ENCODE measurements at places on chromosomes 16 and 17. TPM values are rescaled to one million over a fixed set of nuclear protein-coding genes. Genes with fewer than 3 reads are reported as not detected.

- H3K27me3 ChIP-seq = no peaks in the 10 kb centered on the region
- H3K27ac ChIP-seq = no peak overlapping the region
- no peak overlapping the region for H3K4me3 ChIP-seq
- peaks cover 5% of the 10 kb centered on the region for H3K36me3 ChIP-seq
- no peak for DNase-seq
- peaks cover 43% of the 10 kb centered on the region for H3K4me1 ChIP-seq
Measured at GRCh38 chr16:53945996-53946395, 242.0 kb downstream of the FTO start.

- no peaks in the 10 kb centered on the region for H3K27me3 ChIP-seq
- H3K27ac ChIP-seq = no peak overlapping the region
- DNase-seq = no peak
- no peak overlapping the region for H3K4me3 ChIP-seq
Measured at GRCh38 chr16:1048442-1049112, 24.0 kb upstream of the SSTR5 start.

The MAF gene
- 90.5 TPM for total RNA-seq

DNA sequence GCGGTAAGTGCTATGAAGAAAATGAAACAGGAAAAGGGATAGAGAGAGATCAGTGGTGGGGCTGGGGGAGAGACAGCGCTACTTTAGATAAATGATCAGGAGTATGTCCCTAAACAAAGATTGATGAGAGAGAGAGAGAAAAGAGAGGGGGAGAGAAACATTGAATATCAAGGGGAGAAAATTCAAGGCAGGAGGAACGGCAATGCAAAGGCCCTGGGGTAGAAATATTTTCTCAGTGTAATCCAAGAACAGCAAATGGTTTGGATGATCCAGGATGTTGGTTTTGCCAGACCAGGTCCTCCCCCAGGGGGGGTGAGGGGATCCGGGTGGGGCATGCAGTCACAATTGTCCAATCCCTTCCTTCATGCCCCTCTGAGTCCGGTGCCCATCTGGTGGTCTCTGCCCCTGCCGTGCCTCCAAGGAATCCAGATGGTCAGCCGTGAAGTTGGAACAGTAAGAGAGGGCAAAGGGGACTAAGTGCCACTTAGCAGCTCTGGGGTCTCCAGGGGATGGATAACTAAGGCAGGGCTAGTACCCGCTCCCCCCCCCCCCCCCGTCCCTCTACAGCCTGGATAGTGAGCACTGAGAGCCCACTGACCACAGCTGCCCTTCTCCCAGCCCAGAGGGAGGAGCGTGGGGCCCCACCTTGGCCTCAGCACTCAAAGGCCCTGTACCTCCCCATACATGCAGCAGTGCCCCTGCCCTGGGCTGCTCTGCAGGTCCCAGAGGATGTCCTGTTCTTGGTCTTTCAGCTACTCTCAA lies 43.7 kb downstream of the TMEM132E start:
- DNase-seq = no peak
- H3K4me3 ChIP-seq = no peak overlapping the region
- H3K36me3 ChIP-seq = no peaks in the 10 kb centered on the region
- H3K27ac ChIP-seq = no peak overlapping the region

The HIC1 gene
- total RNA-seq = 47.0 TPM

The NPIPA3 gene
- total RNA-seq = 2.7 TPM

DNA sequence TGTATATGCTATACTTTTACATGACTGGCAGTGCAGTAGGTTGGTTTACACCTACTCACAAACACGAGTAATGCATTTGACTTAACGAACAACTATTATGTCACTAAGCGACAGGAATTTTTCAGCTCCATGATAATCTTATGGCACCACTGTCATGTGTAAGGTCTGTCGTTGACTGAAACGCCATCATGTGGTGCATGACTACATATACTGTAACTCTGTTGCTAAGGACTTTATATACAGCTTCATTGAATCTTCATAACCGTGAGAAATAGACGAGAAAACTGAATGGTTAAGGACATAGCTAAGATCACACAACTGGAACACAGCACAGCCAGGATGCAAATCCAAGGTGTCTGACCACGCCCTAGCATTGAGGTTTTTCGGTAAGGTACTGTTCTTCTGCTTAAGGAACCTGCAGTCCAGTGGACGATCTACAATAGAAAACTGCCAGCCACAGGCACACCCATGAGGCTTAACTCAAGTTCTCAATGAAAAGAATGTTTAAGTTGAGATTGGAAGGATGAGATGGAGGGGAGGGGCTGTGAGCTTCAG lies 3.3 kb downstream of the CFAP20 start:
- H3K27me3 ChIP-seq = no peaks in the 10 kb centered on the region
- no peak overlapping the region for H3K27ac ChIP-seq
- peaks cover 49% of the 10 kb centered on the region for H3K4me1 ChIP-seq
- H3K36me3 ChIP-seq = peaks cover 6% of the 10 kb centered on the region
- no peak for DNase-seq
- peak overlapping the region; percentile 1 for H3K4me3 ChIP-seq

DNA sequence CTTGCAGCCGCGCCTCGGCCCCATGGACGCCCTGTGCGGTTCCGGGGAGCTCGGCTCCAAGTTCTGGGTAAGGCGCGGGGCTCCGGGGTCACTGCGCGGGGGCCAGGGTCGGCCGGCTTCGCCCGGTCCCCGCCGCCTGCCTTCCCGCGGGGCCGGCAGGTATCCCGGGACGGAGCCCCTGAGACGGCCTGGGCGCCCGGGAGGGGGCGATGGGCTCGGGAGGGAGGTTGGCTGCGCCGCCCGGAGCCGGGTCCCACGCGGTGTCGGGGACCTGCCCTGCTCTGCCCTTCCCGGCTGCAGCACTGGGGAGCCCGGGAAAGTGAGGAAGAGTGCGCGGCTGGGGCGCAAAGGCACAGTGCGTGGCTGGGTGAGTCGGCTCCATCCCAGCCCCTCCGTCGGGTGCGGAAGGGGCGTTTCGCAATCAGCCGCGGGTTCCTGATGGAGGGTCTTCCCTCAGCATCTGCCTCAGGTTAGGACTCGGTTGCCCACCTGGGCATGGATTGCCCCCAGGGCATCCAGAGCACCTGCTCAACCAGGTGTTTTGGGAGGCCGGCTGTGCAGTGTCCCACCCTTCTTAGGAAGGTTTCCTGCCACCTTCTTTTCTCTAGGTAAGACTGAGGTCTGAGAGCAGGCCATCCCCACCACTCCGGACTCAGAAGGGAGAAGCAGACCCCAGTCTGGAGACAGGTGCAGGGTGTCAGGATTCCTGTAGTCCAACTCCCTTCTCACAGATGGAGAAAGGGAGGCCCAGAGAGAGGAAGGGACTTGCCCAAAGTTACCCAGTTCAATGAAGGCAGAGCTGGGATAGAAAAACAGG lies 442 bp downstream of the ABCC3 start:
- H3K27ac ChIP-seq = no peak overlapping the region
- no peaks in the 10 kb centered on the region for H3K36me3 ChIP-seq
- no peak overlapping the region for H3K4me3 ChIP-seq
- H3K27me3 ChIP-seq = peaks cover 68% of the 10 kb centered on the region
- DNase-seq = no peak
- no peaks in the 10 kb centered on the region for H3K4me1 ChIP-seq

- no peak for DNase-seq
- H3K4me1 ChIP-seq = no peaks in the 10 kb centered on the region
- H3K27me3 ChIP-seq = no peaks in the 10 kb centered on the region
- H3K4me3 ChIP-seq = no peak overlapping the region
- H3K36me3 ChIP-seq = no peaks in the 10 kb centered on the region
Measured at GRCh38 chr16:83046664-83047063, 419.9 kb downstream of the CDH13 start.

The MMP25 gene
- total RNA-seq = 12.8 TPM

GRCh38 chr16:85329059-85329812 lies 217.0 kb upstream of the CIBAR2 start:
- peaks cover 14% of the 10 kb centered on the region for H3K27me3 ChIP-seq
- no peak overlapping the region for H3K27ac ChIP-seq
- H3K36me3 ChIP-seq = no peaks in the 10 kb centered on the region

- H3K36me3 ChIP-seq = peaks cover 51% of the 10 kb centered on the region
- H3K27ac ChIP-seq = no peak overlapping the region
- H3K4me3 ChIP-seq = no peak overlapping the region
- no peak for DNase-seq
- peaks cover 29% of the 10 kb centered on the region for H3K4me1 ChIP-seq
- no peaks in the 10 kb centered on the region for H3K27me3 ChIP-seq
Measured at GRCh38 chr17:35265566-35266141, 22.8 kb downstream of the SLFN5 start.

DNA sequence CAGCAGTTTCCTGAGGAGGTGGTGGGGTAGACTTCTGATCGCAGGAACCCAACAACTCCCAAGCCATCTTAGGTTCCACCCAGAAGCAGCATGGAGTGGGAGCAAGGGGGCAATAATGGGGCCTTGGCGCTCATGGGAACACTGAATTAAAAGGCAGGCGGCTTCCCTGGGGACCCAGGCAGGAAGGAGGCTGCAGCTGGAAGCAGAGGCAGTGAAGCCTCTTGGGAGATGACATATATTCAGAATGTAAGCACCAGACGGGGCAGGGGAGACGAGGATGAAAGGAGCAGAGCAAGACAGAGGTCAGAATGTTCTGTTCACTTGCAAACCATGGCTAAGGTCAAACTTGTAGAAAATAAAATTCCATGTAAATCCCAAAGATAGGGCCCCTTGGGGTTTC lies 2.9 kb downstream of the HIGD1B start:
- DNase-seq = no peak
- H3K27me3 ChIP-seq = no peaks in the 10 kb centered on the region

DNA sequence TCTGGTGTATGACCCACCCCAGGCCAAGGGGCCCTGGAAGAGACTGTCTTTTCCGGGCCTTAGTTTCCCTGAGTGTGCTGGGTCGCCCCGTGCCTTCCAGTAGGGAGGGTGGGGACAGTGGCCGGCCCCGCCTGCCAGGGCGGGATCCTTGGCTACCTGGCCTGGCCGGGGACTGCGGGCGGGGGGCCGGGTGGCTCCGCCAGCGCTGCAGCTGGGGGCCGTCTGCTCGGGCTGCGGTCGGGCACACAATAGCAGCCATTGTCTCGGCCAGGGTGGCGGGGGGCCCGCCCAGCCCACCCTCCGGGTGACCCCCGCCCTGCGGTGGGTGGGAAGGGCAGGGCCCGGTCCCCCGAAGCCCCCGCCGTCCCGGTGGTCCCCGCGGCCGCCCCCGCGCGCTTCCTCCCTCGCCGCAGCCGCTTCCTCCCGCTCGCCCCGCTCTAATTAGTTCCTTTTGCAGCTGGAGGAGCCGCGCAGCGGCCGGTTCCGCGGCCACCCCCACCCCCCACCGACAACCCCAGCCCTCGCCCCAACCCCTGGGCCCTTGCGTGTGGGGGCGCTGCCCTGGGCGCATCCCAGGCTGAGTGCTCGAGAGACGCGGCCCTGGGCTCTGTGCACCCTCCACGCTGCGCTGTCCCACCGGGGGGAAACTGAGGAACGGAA lies 11.6 kb downstream of the GLIS2 start:
- H3K27ac ChIP-seq = no peak overlapping the region
- no peak for DNase-seq
- H3K36me3 ChIP-seq = no peaks in the 10 kb centered on the region
- H3K27me3 ChIP-seq = peaks cover 13% of the 10 kb centered on the region
- no peaks in the 10 kb centered on the region for H3K4me1 ChIP-seq

- no peaks in the 10 kb centered on the region for H3K36me3 ChIP-seq
- DNase-seq = no peak
- no peaks in the 10 kb centered on the region for H3K4me1 ChIP-seq
- no peak overlapping the region for H3K4me3 ChIP-seq
Measured at GRCh38 chr16:73951481-73951880, 345.1 kb upstream of the PSMD7 start.

The PRSS33 gene
- total RNA-seq = not detected

GRCh38 chr16:49498666-49499413 lies 125.2 kb downstream of the C16orf78 start:
- H3K27me3 ChIP-seq = no peaks in the 10 kb centered on the region
- H3K4me3 ChIP-seq = no peak overlapping the region
- H3K27ac ChIP-seq = no peak overlapping the region
- DNase-seq = no peak

The IL34 gene
- total RNA-seq = not detected

The NEUROD2 gene
- total RNA-seq = not detected

GRCh38 chr17:50051606-50052005 lies 4.3 kb upstream of the ITGA3 start:
- peaks cover 66% of the 10 kb centered on the region for H3K4me1 ChIP-seq
- peak overlapping the region; percentile 15 for H3K4me3 ChIP-seq
- no peak for DNase-seq
- H3K27me3 ChIP-seq = no peaks in the 10 kb centered on the region

The ATP1B2 gene
- total RNA-seq = 0.54 TPM

DNA sequence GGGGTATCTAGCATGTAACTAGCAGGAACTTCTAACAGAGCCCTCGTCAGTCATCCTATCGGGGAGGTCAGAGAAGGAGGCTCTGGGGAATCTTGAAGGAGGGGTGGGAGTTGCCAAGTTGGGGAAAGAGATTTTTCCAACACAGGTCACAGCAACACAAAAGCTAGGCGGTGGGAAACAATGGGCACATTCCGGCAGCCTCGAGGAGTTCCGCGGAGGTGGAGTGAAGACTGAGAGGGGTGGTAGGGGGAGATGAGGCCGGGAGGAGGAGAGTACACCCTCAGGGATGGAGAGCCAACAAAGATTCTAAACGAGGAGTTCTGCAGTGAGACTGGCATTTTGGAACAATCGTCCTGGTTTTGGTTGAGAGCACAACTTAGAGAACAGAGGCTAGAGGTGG lies 13.5 kb upstream of the CALB2 start:
- H3K27ac ChIP-seq = no peak overlapping the region
- no peaks in the 10 kb centered on the region for H3K4me1 ChIP-seq
- no peaks in the 10 kb centered on the region for H3K27me3 ChIP-seq
- H3K4me3 ChIP-seq = no peak overlapping the region
- H3K36me3 ChIP-seq = no peaks in the 10 kb centered on the region

- no peak overlapping the region for H3K27ac ChIP-seq
- no peaks in the 10 kb centered on the region for H3K36me3 ChIP-seq
- H3K27me3 ChIP-seq = peaks cover 15% of the 10 kb centered on the region
- DNase-seq = no peak
- H3K4me1 ChIP-seq = peaks cover 25% of the 10 kb centered on the region
- no peak overlapping the region for H3K4me3 ChIP-seq
Measured at GRCh38 chr17:77694391-77695363, 263.8 kb upstream of the TNRC6C start.

DNA sequence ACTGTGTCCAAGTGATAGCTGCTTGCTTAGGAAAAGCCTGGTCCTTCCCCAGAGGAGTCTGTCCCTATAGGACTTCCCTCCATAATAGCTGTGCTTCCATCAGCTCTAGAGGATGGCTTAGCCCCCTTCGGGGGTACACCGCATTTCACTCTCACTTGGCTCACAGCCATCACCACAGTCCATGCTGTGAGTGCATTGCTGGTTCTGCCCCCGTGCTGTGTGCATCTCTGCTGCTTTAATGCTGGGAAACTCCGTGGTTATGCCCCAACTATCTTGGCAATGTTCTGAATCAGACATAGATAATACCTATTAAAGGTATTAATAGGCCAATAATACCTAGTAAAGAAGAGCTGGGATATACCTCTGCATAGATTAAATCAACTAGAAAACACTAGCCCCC lies 58.3 kb downstream of the SIAH1 start:
- no peak overlapping the region for H3K4me3 ChIP-seq
- H3K36me3 ChIP-seq = peaks cover 15% of the 10 kb centered on the region
- no peak for DNase-seq
- H3K27ac ChIP-seq = no peak overlapping the region

DNA sequence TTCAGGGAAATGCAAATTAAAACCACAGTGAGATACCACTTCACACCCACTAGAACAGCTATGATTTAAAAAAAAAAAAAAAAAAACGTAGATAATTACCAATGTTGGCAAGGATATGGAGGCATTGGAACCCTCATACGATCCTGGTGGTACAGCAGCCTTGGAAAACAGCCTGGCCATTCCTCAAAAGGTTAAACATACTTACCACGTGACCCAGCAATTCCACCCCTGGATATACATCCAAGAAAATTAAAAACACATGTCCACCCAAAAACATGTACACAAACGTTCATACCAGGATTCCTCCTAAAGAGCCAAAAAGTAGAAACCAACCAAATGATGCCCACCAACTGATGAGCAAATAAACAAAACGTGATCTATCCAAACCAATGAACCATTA lies 68.1 kb downstream of the GAS7 start:
- DNase-seq = no peak
- H3K4me3 ChIP-seq = no peak overlapping the region
- H3K4me1 ChIP-seq = no peaks in the 10 kb centered on the region

All from activated T-helper 1 cell treated with anti-CD3 and anti-CD28 coated beads, Interleukin-12 subunit alpha, Interleukin-12 subunit beta, Interleukin-2, Interleukin-4 antibody, amounts not matched to agents 30 ng/mL and 10 ng/mL and 1 ng/mL, durations not matched to agents 14 hours and 24 hours and 36 hours (primary cell).